ENCODE measurements at places on chromosomes 5 and 9.
A peak's percentile ranks its signal among the peaks of the same experiment; 100 is the strongest.

DNA sequence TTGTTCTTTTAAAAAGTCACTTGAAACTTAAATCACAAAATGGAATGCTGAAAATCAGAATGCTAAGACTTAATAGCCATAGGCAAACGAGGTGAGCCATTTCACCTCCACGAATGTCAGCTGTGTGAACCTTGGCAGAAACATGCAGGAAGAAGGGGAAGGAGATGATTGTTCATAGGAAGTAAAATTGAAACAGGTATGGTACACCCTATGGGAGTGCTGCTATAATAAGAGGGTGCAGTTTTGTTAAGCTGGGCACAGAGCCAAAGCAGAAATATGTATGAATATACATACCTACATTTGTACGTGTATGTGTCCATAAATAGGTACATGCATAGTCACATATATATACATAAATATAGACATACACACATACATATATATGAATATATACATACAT is 51.0 kb upstream of the SPINK5 start:
- no peak for DNase-seq

GRCh38 chr9:77111408-77111807 is 65.9 kb upstream of the VPS13A start:
- DNase-seq = no peak

- no peak for DNase-seq
Observed at GRCh38 chr5:65288657-65289056, 193.1 kb downstream of the ADAMTS6 start.

GRCh38 chr5:127924606-127925005 is 159.0 kb upstream of the SLC12A2 start:
- no peak for DNase-seq

GRCh38 chr9:93578844-93579243 is 2.5 kb downstream of the PHF2 start:
- no peak for DNase-seq

- peak; percentile 45 for DNase-seq
Observed at GRCh38 chr9:123544007-123544827, 188.2 kb downstream of the CRB2 start.

DNA sequence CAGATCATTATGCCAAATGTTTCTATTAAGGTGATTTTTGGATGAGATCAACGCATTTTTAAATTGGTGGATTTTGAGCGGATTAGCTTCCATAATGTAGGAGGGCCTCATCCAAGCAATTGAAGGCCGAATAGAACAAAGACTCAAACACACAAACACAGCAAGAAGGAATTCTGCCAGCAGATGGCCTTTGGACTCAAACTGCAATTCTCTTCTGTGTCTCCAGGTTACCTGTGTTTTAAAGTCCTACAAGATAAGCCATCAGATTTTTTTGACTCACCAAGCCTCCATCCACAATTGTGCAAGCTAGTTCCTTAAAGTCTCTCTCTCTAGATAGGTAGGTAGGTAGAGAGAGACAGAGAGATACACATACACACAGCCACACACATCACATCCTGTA is 25.5 kb downstream of the CDH6 start:
- no peak for DNase-seq

Measured in Kasumi-1 (cell line).